PC-9 (cell line): ENCODE measurements at places on chromosomes 4 and X. TPM values are rescaled to one million over a fixed set of nuclear protein-coding genes. Genes with fewer than 3 reads are reported as not detected.
A peak's percentile ranks its signal among the peaks of the same experiment; 100 is the strongest.

DNA sequence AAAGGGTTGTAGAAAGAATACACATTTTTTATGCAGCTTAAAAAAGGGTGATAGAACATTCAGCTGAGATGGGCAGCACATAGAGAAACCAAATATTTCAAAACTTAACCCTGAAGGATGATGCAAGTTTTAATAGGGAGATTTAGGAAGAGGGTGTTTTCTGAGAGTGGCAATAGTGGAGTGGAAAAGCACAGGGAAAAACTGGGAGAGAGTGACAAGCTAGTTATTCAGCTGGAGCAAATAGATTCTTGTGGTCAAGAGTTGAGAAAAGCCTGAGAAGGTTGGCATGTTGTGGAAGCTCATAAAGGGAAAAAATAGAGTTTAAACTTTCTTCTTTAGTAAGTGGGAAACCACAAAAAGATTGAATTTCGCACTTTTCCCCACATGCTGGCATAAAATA is 359.6 kb upstream of the PITX2 start:
- no peak overlapping the region for H3K4me3 ChIP-seq
- no peaks in the 10 kb centered on the region for H3K27me3 ChIP-seq
- DNase-seq, result no peak
- H3K36me3 ChIP-seq, result no peaks in the 10 kb centered on the region
- H3K27ac ChIP-seq, result no peak overlapping the region

GPR119 gene
- total RNA-seq, result not detected in 2 replicates

- H3K4me3 ChIP-seq, result no peak overlapping the region
- no peaks in the 10 kb centered on the region for H3K27me3 ChIP-seq
- H3K36me3 ChIP-seq, result no peaks in the 10 kb centered on the region
- DNase-seq, result peak; percentile 40
- no peak overlapping the region for H3K27ac ChIP-seq
- no peaks in the 10 kb centered on the region for H3K4me1 ChIP-seq
These were observed 38.7 kb upstream of the SLC16A2 start for GRCh38 chrX:74382613-74383012.

HSFX2 gene
- total RNA-seq, result 0.28 and 0.80 TPM in 2 replicates

DNA sequence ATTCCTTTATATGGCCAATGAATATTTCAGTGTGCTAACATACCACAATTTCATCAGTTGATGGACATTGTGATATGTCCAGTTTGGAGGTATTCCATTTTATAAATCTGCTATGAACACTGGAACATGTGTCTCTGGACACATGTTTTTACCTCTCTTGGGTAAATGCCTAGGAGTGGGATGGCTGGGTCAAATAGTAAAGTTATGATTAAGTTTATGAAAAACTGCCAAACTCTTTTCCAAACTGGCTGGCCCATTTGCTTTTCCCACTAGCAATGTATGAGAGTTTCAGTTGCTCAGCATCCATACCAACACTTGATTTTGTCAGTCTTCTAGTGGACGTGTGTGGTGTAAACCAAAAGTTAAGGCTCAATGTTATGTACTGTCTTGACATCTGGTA is 40.5 kb downstream of the CEP44 start:
- H3K27ac ChIP-seq, result no peak overlapping the region
- H3K27me3 ChIP-seq, result no peaks in the 10 kb centered on the region
- H3K36me3 ChIP-seq, result no peaks in the 10 kb centered on the region
- H3K4me3 ChIP-seq, result no peak overlapping the region

DNA sequence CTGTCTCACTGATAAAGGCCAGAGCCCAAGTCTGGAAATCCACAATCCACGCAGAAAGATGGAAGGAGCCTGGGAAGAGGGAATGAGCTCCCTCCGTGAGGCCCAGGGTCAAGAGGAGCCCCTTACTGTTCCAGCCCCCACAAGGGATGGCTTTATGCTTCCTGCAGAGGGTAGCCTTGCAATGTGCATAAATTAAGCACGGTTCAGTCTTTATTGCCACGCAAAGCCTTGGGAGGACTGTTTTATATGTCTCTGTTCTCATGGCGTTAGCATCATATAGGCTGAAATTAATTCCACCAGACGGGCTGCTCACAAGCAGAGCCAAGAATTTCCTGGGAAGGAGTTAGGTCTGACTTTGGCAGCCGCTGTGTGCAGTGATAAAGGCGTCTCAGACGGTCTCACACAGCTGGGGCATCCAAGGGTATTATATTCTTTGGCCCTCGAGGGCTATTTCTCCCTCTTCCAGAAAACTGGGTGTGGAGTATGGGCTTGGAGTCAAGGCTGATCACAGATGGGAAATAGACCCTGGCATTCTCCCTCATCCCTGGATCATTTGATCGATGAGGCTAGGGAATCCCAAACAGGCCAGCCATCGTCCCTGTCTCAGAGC is 38.5 kb downstream of the CYTL1 start:
- no peaks in the 10 kb centered on the region for H3K36me3 ChIP-seq
- no peak for DNase-seq
- H3K27me3 ChIP-seq, result no peaks in the 10 kb centered on the region
- no peaks in the 10 kb centered on the region for H3K4me1 ChIP-seq
- H3K27ac ChIP-seq, result no peak overlapping the region

- H3K27me3 ChIP-seq, result no peaks in the 10 kb centered on the region
- no peak overlapping the region for H3K4me3 ChIP-seq
- DNase-seq, result peak; percentile 1
These were observed 626.5 kb upstream of the CPEB2 start for GRCh38 chr4:14375816-14376215.

GPR34 gene
- total RNA-seq, result not detected in 2 replicates

GRCh38 chr4:22848332-22848731 is 155.6 kb downstream of the GBA3 start:
- H3K36me3 ChIP-seq, result no peaks in the 10 kb centered on the region
- H3K27ac ChIP-seq, result no peak overlapping the region
- H3K4me3 ChIP-seq, result no peak overlapping the region

DNA sequence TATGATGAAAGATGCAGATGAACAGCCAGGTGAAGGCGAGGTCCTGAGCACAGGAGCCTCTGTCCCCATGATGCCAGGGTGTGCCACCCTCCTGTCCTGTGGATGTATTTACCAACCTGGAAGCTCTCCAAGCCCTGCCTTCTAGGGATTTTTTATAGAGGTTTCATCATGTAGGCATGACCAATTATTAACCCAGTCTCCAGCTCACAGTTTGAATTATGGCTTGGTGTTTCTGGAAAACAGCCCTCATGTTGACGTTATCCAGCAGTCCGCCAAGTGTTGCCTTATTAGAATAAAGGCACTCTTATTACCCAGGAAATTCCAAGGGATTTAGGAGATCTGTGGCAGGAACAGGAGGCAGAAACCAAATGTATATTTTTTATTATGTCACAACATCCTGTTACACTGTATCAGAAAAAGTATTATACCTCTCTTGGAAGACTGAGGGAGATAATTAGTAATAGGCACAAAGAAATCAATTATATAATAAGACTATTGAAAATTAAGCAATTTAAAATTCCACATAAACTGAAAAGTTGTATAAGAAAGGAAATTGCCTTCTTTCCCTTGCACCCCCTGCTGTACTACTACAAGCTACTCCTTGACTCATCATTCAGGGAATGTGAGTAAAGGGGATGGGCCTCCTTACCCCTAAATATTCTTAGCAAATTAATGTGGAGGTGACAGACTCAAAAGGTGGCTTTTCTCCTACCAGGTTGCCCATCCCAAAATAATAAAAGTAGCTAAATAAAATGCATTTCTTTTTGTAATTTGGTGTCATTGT is 129.6 kb downstream of the ZNF330 start:
- H3K36me3 ChIP-seq, result no peaks in the 10 kb centered on the region
- H3K4me1 ChIP-seq, result peaks cover 9% of the 10 kb centered on the region
- H3K27ac ChIP-seq, result peak overlapping the region; percentile 20; the same call in 1 of the 2 replicates

DNA sequence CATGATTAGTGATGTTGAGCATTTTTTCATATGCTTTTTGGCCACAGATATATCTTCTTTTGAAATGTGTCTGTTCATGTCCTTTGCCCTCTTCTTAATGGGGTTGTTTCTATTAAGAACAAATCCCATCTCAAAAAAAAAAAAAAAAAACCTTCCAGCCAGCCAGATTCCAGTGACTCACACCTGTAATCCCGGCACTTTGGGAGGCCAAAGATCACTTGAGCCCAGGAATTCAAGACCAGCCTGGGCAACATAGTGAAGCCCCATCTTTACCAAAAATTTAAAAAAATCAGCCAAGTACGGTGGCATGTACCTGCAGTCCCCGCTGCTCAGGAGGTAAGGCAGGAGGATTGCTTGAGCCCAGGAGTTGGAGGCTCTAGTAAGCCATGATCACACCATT is 5.1 kb downstream of the RAB33B start:
- H3K27me3 ChIP-seq, result no peaks in the 10 kb centered on the region
- H3K4me3 ChIP-seq, result no peak overlapping the region
- DNase-seq, result no peak
- no peaks in the 10 kb centered on the region for H3K36me3 ChIP-seq
- H3K4me1 ChIP-seq, result peaks cover 35% of the 10 kb centered on the region
- no peak overlapping the region for H3K27ac ChIP-seq

DNA sequence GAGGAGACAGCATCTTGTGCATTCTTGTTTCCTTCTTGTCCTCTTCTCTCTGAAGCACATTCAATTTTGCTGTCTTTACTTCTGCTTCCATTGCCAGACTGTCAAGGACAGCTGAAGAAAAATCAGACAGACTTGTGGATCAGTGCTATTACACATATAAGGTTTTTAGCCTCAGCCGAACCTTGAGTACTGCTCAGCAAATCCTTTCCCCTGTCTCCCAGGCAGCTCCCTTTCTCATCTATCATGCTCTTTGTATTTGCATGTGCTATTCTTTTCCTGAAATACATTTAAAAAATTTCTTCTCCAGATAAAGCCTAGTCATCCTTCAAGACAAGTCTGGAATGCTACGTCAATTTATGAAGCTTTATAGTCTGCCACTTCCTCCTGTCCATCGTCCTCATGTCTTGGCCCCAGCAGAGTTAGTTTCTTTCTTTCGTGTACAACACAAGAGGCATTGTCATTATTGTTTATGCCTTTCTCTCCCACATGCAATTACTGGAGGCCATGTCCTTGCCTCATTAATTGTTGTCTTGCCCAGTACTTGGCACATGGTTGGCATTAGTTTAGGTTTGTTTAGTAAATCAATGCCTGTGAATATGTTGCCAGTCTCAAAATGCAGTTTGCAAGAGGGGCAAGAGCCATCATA is 45.1 kb downstream of the ADGRL3 start:
- DNase-seq, result no peak
- H3K27ac ChIP-seq, result no peak overlapping the region
- H3K27me3 ChIP-seq, result no peaks in the 10 kb centered on the region
- no peaks in the 10 kb centered on the region for H3K4me1 ChIP-seq
- no peaks in the 10 kb centered on the region for H3K36me3 ChIP-seq
- H3K4me3 ChIP-seq, result no peak overlapping the region

DNA sequence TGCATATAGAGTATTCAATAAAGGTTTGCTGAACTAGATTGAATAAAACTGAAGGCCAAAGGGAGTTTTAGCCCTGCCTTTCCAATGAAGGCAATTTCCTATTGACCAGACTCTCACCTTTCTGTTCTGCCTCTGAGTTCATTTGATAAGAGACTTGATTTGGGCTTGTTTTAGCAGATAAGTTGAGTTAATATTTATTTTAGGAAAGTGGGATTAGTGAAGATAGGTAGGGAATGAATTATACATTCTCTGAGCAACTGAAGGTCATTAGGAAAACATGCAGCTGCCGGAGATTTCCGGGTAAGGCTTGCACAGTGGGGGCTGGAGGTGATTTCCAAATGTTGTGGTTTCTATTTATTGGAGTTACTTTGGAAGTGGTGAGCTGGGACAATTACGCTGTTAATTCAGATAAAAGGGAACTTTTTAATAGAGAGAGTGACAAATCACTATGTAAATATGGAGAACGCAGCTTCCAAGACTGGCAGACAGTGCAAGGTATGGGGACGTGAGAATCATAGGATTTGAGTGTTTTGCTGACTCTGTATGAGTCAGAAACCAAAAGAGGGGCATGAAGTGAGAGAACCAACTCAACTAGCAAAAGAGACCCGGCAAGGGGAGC is 553.6 kb upstream of the BOD1L1 start:
- DNase-seq, result peak; percentile 95
- H3K36me3 ChIP-seq, result no peaks in the 10 kb centered on the region; the same call in 1 of the 2 replicates
- no peak overlapping the region for H3K4me3 ChIP-seq
- peak overlapping the region; percentile 90 for H3K27ac ChIP-seq
- no peaks in the 10 kb centered on the region for H3K27me3 ChIP-seq

- H3K36me3 ChIP-seq, result no peaks in the 10 kb centered on the region
- H3K27ac ChIP-seq, result no peak overlapping the region
- no peak overlapping the region for H3K4me3 ChIP-seq
- H3K4me1 ChIP-seq, result no peaks in the 10 kb centered on the region
These were observed 39.0 kb downstream of the FBXO8 start for GRCh38 chr4:174244441-174244840.

NLGN3 gene
- 0.63 and 0.65 TPM in 2 replicates for total RNA-seq

GRCh38 chrX:123736333-123736921 is 3.6 kb upstream of the THOC2 start:
- no peak overlapping the region for H3K27ac ChIP-seq
- peaks cover 3% of the 10 kb centered on the region; the same call in 1 of the 2 replicates for H3K4me1 ChIP-seq
- H3K4me3 ChIP-seq, result no peak overlapping the region
- no peaks in the 10 kb centered on the region for H3K27me3 ChIP-seq

- H3K27ac ChIP-seq, result no peak overlapping the region
- H3K4me3 ChIP-seq, result no peak overlapping the region
- no peak for DNase-seq
- H3K27me3 ChIP-seq, result no peaks in the 10 kb centered on the region
- no peaks in the 10 kb centered on the region for H3K36me3 ChIP-seq
- no peaks in the 10 kb centered on the region for H3K4me1 ChIP-seq
These were observed 40.2 kb upstream of the CBR4 start for GRCh38 chr4:169050284-169050683.

GRCh38 chr4:84573385-84574068 is 9.4 kb upstream of the CDS1 start:
- DNase-seq, result no peak
- no peak overlapping the region for H3K27ac ChIP-seq
- no peaks in the 10 kb centered on the region for H3K36me3 ChIP-seq
- H3K4me1 ChIP-seq, result peaks cover 19% of the 10 kb centered on the region

GRCh38 chr4:6031846-6032245 is 13.6 kb upstream of the C4orf50 start:
- H3K4me3 ChIP-seq, result no peak overlapping the region
- no peak for DNase-seq
- no peak overlapping the region for H3K27ac ChIP-seq
- peaks cover 94% of the 10 kb centered on the region for H3K27me3 ChIP-seq
- no peaks in the 10 kb centered on the region for H3K36me3 ChIP-seq

DNA sequence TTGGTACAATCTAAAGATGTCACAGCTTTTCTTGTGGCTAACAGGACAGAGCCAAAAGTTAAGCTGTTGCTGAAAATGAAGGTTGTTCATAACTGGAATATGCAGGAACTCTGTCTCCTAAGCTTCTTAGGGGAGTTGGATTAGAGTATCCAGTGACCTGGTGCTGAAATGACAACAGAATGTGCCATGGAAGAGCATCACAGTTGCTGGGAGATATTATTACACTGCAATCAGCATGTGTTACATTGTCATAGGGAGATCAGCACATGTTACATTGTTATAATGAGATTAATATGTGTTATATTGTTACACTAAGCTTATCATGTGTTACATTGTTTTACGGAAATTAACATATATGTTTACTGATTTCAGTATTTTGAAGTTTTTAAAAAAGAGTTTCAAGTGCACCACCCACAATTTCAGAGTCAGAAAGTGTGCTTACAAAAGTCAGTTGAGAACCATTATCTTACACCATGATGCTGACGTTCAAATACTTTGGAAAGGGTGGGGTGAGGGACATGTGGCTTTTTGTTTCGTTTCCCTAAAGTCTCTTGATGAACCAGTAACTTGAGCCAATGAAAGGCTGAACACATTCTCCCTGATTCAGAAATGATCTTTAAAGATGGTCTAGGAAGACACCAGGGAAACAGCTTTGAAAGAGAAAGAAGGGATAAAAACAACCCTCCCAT is 113.4 kb downstream of the DRD5 start:
- no peak overlapping the region for H3K4me3 ChIP-seq
- no peak for DNase-seq
- no peaks in the 10 kb centered on the region for H3K36me3 ChIP-seq
- H3K4me1 ChIP-seq, result no peaks in the 10 kb centered on the region
- peaks cover 54% of the 10 kb centered on the region for H3K27me3 ChIP-seq
